Effector CD4-positive, alpha-beta T cell (primary cell): ENCODE measurements at places on chromosomes 5 and 9.

- DNase-seq, result no peak
Observed at GRCh38 chr5:35753500-35753899, 103.2 kb upstream of the IL7R start.

DNA sequence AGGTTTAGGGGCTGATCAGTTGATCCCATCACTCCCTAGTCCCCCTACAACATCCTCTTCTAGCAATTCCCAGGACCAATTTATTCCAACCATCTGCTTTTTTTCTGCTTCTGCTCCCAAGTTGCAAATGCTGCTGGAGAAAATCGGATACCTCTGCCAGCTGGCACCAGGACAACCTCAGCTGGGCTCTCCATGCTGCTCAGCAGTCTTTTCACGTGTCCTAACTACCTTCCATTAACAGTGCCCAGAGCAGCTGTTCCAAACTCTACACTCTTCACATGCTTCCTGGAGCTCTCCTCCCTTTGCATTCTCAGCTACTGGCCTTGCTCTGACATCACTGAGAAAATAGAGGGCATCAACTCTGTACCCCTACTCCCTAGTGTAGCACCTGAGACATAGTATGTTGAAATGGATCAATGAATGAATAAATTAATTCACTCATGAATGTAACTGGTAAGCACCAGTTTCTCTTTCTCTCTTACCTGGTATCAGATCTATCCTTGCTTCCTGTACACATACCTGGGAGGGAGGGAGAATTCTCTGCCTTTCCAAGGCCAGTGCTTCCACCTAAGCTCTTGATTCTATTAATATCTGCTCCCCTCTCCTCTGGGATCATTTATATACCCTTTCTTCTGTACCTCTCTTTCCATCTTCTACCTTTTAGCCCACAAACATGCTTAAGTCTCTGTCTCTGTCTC is 191.0 kb downstream of the RAB3C start:
- DNase-seq, result no peak

DNA sequence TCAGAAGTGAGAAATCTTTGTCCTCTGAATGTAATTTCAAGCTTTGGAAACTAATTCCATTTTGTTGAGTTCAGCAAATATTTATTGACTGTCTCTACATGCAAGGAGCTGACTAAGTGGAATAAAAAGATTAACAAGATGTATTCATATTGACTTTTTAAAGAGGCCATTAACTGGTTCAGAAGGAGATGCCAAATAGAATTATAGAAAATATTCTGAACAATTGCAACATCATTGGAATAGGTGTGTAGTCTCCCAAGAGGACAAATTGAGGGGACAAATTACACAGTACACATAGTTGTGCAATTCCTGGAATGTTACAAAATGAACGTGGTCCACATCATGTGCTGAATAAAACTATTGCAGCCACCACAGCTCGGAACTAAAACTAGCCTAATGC is 224.2 kb downstream of the NPR3 start:
- no peak for DNase-seq

DNA sequence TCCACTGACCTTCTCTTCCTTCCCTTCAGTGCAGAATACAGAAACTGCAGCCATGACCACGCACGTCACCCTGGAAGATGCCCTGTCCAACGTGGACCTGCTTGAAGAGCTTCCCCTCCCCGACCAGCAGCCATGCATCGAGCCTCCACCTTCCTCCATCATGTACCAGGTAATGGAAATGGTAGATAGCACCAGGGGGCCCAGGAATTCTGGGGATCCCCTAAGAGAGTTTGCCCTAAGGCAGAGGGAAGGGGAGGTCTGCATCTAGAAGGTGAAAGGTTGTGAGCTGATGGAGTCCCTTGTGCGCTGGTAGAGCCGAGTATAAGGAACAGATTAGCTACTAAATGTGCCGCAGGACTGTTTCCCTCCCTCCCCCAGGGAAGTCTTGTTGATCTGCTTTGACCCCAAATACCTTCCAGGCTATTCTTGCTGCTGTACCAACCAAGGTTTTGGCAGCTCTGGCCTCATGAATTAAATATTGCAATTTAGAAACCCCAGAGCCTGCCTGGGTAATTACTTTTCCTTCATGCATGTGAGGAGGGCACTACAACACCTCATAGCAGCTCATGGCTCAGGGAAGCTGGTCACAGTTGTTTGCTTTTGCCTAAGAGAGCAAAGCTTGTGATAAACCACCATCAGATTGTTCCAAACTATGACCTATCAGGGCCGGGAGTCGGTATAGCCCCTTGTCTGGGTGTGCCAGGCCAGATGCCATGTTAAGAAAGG is 19.6 kb downstream of the CYFIP2 start:
- DNase-seq, result no peak

- peak; percentile 92 for DNase-seq
Observed at GRCh38 chr5:150436141-150436680, 13.3 kb downstream of the RPS14 start.

DNA sequence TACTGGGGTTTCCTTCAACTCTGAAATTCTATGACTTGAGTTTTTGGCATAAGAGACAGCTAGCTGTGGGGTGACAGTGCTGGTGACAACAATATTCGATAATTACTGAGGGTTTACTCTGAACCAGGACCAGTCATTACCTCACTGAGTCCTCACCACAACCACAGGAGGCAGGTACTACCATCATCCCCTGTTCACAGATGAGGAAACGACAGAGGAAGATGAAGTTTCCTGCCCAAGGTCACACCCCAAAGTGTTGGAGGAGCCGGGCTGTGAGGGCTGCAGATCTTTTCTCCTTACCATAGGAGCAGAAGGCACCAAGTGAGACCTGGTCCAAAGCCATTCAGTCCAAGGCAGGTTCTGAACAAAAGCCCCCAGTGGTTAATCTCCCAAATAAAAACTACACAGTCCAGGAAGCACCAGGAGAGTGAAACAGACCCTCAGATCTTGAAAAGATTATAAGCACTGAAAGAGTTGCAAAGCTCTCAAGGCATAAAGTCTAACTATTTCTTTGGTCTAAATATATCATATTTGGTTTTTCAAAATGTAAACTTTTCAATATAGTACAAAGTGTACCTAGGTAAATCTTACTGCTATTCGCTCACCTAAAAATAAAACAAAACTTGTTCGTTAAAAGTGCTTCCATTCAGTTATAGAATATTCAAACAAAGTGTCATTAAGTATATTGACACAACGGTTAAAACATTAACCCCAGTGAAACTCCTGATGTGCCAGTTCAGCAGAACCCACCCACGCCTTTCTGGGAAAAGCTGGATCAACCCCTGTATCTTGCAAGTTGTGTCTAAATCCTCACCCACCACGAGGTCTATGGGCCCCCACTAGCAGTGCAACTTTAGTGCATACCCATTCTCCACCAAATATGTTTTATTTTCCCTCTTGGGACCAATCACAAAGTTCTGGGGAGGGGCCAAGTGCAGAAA is 82.6 kb upstream of the EQTN start:
- DNase-seq, result no peak

- no peak for DNase-seq
Observed at GRCh38 chr9:69485466-69485865, 160.5 kb downstream of the ENTREP1 start.

GRCh38 chr5:108560581-108560980 is 178.7 kb upstream of the FBXL17 start:
- no peak for DNase-seq

- no peak for DNase-seq
Observed at GRCh38 chr9:19992556-19992955, 203.7 kb upstream of the SLC24A2 start.

- no peak for DNase-seq
Observed at GRCh38 chr5:1636981-1637638, 113.3 kb upstream of the LPCAT1 start.

DNA sequence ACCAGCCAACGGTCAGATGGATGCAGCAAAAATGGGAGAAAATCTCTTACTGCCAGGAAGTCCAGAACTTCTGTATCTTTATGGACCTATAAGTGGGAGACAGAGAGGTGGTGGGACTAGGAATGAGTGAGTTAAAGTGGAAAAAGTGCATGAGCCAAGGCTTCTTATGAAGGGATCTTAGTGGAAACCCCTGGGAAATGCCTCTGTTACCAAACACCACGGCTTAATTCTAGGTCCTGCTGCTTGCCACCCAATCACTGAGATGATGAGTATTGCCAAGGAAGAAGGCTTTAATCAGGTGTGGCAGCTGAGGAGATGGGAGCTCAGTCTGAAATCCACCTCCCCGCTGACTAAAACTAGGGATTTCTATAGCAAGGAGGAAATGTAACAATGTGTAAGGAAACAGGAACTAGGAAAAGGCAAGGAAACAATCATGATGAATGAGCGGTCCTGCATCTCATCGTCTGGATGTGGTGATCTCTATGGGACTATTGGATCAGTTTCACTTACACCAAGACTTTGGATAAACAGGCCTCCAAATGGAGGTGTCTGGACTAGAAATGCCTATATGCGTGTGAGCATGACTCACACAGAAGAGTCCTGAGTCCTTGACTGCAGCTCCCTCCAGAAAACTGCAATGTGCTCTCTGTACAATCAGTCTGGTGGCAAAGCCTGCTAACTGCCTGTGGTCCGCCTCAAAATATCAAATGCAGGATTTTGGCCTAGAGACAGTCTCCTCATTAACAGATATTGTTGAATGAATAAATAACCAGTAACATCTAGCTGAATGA is 98.2 kb upstream of the PRR16 start:
- no peak for DNase-seq

DNA sequence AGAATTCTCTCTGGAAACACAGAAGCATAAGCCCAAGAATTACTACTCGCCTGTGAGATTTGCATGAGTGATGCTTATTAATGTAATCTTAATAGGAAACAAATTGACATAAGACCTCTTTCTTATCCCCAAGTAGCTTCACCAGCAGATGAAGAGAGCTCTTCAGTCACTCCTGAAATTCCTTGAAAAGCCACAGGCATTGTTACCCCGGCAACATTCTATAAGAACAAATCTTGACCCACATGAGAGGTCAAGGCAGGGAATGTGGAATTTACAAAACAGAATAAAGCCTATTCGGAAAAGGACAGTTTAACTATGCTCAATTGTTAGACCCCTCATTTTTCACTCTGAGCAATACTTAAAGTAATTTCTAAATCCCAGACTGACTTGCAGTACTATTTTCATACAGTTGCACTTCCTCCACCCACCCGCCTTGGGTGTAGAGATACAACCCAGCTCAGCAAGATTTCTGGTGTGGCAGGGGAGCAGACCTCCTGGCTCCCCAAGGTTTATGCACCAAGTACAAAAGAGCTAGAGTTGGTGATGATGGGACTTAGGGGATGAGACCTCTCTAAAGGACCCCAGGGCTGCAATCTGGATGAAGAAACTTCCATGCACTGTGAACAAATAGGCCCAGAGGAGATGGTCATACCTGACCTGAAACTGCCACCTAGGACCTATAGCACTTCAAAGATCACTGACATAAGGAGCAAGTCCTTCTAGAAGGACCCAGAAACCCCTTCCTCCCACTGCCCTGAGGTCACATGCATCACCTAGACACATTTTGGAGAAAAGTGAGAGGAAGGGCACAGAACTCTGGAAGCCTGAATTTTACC is 242.1 kb downstream of the ZNF608 start:
- DNase-seq, result no peak

- DNase-seq, result no peak
Observed at GRCh38 chr9:33785914-33786313, 9.4 kb upstream of the PRSS3 start.

DNA sequence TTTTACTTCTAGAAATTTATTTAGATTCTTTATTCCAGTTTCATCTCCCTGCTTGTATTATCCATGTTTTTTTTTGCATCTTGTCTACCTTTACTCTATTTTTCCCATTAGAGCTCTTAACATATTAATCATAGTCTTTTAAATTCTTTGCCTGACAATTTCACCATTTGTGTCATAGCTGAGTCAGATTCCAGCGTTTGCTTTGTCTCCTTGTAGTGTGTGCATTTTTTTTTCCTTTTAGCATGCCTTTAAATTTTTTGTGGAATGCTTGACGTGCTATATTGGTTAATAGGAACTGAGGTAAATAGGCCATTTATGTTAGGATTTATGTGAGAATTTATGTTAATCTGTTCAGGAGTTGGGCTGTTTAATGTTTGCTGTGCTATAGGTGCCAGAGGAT is 41.8 kb upstream of the NFIL3 start:
- no peak for DNase-seq

GRCh38 chr5:94057655-94058054 is 316.3 kb upstream of the POU5F2 start:
- DNase-seq, result no peak

GRCh38 chr9:113669522-113670115 is 206.1 kb downstream of the RGS3 start:
- DNase-seq, result no peak

DNA sequence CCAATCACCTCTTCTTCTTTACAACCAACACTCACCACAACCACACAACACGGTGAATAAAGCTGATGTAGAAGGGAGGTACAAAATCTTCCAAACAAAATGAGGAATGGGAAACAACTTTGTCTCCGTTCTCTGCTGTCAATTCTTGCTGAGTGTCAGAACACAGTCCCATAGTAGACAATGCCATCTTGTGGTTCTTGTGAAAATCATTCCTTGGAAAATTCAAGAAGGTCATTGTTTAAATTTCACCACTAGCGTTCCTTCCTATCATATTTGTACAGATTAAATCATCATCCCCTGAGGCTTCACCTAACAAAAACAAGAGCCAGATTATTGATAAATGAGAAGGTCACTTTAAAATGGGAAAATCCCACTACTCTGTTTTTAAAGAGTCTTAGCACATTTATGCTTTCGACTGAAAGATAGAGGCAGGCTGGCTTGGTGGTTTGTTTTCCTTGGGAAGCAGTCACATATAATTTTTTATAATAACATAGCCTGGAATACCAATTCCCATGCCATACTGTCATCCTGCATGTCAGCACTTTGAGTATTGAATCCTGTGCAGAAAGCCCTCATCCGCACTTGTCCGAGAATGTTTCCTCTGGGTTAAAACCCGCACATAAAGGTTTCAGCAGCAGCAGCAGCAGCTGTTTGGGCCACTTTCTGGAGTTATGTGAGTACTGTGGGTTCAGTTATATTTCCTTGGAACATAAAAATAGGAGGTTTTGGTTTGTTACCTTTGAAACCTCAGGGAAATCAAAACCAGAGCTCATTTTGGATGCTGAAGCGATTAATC is 395.0 kb upstream of the SMARCA2 start:
- DNase-seq, result no peak
